Tibial nerve (tissue), 4 donors: ENCODE measurements at places on chromosomes 4 and X.
A peak's percentile ranks its signal among the peaks of the same experiment; 100 is the strongest.

DNA sequence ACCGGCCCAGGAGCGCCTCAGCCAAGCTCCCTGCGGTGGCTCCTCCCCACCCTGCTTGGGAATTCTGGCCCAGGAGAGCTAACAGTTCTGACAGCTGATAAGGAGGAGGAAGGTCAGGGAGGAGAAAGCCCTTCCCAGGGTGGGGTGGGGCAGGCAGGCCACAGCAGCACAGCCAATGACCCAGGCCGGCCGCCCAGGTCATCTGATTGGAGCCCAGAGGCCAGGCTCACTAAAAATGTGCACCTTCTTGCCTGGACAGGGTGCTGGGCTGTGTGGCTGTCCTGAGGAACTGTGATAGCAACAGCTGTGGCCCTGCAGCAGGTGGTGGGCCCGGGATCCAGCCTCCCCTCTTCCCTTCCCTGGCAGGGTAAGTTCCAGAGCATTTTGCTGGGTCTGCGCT lies 17.2 kb upstream of the SH3TC1 start:
- no peak for DNase-seq

DNA sequence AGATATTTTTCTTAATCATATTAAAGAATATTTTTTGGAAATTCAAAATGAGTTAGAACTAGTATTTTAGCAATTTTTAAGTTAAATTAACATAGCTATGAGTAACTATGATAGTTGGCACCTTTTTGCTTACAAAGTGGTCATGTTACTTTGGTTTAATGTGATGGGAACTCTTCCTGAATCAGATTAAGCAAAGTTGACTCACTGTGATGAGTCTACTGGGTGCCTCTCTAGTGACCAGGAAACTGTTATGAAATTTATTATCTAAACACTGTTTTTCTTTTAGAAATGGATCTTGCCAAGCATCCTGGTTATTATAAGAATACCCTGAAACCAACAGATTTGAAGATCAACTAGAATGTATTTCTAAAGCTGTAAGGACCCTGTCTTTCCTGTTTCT lies 985.8 kb downstream of the TRAM1L1 start:
- no peak for DNase-seq

DNA sequence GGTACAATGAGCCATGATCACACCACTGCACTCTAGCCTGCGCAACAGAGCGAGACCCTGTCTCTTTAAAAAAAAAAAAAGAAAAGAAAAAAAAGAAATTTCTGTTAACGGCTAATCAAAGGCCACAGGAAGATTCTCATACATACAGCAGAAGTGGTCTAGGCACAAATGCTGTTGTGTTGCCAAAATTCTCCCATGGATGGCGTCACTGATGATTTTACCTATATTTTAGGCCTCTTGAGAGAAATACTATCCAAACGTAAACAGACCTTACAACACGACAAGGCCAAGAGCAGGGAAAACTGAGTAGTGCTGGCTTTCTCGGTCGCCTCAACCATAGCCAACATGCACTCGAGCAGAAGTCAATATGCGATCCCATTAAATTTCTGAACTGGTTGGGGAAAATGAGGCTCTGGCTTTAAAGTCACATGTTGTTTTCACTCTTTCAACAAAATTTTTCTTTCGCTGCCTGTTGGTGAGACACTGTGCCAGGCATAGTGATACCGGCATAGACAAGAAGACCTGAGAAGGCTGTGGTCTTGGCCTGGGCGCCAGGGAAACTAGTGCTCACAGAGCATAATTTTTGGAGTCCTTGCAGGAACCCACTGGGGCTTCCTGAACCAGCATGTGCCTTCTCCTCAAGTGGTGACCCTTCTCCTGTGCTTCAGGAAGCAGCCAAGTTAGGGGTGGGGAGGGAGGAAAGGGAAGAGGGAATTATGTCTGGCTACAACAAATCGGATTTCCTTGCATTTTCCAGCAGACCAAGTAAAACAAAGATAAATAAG lies 20.6 kb downstream of the SH3KBP1 start:
- DNase-seq = no peak

GRCh38 chrX:134526399-134526798 lies 66.4 kb downstream of the HPRT1 start:
- DNase-seq = no peak

DNA sequence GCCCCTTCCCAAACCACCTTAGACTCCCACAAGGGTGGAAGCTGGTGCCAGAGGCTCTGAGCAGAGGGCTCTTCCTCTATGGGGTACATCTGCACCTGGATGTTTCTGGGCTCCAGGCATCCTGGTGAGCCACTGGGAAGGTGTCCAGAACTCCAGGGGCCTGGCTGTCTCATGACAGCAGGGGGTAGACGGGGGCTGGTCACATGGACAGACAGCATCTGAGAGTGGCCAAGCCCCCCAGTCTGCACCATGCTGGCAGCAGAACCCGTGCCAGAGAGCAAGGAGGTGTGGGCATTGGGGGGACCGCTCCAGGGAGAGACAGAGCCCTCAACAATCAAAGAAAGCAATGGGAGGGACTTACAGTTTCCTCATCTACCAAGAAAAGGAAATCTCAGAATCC lies 39.5 kb downstream of the ZFYVE28 start:
- no peak for DNase-seq

GRCh38 chr4:60522265-60522664 lies 677.9 kb upstream of the ADGRL3 start:
- DNase-seq = no peak

DNA sequence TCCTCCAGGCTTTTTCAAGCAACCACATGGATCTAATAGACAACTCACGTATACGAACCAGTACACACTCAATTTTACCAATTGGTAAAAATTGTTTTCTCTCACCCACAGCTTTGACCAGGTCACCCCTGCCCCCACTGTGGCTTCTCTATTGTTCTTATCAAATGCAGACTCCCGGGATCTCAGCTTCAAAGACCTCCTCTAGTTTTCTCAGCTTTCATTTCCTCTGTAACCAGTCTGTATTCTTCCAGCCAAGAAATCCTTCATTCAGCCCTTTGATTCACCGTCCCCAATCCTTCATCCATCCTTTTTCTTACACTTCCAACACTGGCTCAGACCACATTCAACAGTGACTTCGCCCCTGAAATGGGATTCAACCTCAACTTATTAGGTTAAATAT lies 120.7 kb downstream of the CORIN start:
- no peak for DNase-seq

- no peak for DNase-seq
Measured at GRCh38 chrX:338836-339400, 20.3 kb upstream of the GTPBP6 start.

GRCh38 chr4:84678976-84679744 lies 96.2 kb downstream of the CDS1 start:
- peak; percentile 31 for DNase-seq

DNA sequence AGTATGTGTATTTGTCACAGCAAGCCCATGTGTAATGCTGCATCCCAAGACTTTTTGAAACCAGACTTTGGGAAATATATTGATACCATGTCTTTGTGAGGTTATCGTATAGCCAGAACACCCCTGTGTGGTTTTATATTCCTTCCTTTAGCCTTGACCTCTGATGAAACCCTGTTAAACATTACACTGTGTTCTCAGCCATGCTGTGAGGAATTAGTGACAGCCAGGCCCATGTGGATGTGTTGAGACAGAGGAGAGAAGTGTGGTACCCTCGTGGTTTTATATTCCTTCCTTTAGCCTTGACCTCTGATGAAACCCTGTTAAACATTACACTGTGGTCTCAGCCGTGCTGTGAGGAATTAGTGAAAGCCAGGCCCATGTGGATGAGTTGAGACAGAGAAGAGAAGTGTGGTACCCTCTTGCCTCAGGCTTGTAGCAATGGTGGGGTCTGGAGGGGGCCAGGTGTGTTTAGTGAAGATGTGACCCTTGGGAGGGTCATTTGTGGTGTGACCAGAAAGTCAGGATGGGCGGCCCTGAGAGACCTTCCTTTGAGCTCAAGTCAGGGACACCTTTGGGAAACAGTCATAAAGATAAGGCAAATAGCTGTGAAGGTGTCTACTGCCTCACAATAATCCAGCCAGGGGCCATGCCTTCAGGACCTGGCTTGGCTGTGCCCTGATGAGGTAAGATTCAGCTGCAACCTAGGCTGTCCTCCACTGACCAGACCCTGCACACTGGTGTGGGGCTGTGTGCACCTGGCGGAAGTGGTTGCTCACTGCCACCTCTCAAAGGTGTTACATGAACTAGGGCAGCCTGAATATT lies 110.0 kb downstream of the IRF2 start:
- no peak for DNase-seq

GRCh38 chr4:53582194-53582593 lies 9.1 kb downstream of the LNX1 start:
- no peak for DNase-seq

- DNase-seq = no peak
Measured at GRCh38 chrX:28324321-28324721, 262.9 kb upstream of the IL1RAPL1 start.

DNA sequence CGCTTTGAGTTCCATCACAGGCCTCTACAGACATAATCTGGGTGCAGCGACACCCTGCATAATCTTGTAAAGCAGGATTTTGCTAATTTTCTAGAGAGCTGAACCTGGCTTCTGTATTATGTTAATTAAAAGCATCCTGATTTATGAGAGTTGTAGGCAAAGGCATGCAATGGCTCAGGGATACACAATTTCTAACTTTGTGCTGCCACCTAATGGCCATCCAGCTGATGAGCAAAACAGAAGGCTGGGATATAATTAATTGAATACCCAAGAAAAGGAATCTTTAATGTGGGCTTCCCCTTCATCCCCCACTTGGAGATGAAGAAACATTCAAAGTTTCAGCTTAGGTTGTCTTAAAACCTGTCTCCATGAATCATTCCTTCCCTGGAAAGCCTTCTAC lies 78.1 kb downstream of the BMP15 start:
- DNase-seq = peak; percentile 37

GRCh38 chr4:152536545-152537182 lies 772 bp upstream of the FBXW7 start:
- DNase-seq = no peak

DNA sequence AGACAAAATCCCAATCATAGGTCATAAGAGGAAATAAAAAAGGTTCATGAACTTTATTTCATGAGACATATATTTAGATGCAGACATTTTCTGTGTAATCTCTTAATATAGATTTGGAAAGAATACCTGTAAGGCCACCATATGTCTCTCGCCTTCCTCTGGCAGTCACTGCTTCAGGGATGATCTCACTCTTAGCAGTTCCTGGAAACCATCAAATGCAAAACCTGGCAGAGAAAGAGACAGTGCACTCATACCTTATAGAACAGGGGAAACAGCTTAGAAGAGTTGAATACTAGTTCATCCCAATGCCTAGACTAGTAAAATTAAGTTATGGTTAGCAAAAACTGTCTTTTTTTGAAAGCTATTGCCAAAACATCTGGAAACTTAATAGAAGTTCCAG lies 243.3 kb downstream of the GASK1B start:
- no peak for DNase-seq

- no peak for DNase-seq
Measured at GRCh38 chrX:70907900-70908299, 611 bp downstream of the TEX11 start.

DNA sequence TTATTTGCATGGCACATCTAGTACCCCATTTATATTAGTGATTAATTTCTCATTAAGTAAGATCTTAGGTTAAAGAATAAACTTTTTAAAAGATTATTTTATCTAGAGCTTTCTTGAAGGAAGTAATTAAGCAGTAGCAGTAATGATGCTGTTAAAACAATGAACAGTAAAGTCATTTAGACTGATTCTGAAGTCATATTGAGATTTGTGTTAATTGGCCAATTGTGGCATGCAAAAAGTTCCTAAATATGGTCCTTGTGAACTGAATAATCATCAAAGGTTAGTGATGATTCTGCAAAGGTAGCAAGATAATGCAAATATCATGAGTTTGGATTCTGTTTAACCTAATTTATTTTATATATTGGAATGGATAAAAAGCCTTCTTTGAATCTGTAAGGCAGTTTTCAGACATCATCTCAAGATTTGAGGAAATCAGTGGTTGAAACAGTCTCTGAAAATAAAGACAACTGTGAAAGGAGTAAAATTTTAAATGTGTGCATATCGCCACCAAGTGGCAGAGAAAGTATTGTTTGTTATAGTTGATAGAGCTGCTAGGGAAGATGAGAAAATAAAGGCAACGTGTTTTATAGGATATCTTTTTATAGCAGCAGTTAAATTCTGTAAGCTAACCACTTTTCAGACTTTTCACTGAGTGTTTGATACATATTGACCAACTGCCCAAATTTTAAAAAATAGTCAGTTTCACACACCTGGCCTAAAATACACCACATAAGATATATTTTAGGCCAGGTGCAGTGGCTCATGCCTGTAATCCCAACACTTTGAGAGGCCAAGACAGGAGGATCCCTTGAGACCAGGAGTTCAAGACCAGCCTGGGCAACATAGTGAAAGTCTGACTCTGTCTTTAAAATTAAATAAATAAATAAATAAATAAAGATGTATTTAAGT lies 79.6 kb downstream of the CCKAR start:
- peak; percentile 74 for DNase-seq

DNA sequence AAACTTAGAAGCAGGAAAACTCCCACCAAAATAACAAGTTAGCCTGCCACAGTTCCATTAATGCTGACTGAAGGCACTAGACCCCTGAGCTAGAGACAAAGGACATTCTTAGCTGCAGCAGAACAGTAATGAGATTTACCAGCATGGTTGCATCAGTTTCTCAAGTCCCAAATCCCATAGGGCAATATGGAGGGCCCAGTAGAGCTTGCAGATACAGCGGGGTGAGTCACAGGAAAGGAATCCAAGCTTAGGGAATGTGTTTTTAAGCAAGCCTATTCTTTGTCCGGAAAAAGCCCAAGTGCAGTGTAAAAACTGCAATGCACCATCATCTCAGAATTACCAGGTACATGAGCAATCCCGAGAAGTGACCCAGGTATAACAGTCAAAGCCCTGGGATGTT lies 51.3 kb upstream of the EXOC1L start:
- DNase-seq = no peak

DNA sequence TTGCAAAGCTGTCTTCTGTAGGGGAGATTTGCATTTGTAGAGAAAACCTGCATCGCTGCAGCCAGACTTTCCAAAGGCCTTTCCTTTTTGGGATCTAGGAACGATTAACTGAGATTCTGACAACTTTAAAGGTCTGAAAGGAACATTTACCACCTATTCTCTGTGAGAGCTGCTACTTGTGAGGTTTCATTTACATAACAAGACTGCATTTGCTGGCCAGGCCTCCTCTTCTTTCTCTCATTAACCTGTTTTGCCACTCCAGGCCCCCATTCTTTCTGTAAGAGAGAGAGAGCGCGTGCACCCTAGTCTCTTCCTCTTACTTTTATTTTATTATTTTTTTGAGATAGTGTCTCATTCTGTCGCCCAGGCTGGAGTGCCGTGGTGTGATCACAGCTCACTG lies 31.6 kb downstream of the TMEM31 start:
- no peak for DNase-seq
